ENCODE measurements at places on chromosomes 1 and 21.

DNA sequence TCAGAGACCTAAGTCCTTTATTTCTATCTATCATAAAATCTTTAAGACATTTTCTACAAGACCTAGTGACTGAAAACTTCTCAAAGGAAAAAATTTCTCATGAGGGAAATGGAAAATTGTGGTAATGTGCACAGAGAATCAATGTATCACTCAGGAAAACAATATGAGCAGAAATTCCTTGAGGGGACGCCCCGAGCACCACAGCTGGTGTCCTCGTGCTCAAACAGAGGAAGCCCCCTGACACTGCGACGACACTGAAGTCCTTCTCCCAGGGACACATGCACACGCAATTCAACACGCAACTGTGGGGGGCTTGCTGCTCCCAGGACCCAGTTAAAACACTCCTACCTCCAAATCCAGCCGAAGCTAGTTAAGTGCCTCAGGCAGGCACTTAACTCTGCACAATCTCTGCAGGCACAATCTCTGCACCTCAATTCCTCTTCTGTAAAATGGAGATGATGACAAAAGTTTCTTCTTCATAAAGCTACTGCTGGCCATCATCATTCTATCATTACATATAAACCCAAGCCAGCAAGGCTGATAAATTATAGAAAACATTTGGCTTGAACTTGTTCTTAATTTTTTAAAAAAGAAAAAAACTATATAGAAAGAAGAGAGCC, 16.0 kb downstream of the ZBTB17 start:
- DNase-seq: no peak

GRCh38 chr21:14010729-14011128, 200.0 kb downstream of the LIPI start:
- no peak for DNase-seq

- no peak for DNase-seq
These were observed 11.3 kb upstream of the SYT6 start for GRCh38 chr1:114164840-114165543.

DNA sequence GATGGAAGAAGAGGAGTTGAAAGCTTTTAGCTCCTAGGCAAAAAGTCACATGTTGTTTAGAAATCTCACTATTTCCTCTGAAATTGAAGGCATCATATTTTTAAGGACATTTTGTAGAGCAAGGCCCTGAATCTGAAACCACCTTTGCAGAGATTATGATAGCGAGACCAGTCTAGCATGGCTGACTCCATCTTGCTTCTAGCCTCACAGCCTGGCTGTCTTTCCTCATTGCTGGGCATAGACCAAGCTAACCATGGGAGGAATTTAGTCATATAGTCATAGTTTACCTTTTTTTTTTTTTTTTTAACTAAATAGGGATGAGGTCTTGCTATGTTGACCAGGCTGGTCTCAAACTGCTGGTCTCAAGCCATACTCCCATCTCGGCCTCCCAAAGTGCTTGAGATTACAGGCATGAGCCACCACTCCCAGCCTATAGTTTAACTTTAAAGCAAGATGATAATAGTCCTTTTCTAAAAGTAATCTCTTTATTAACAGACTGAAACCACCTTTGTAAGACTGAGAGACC, 42.2 kb upstream of the ZNF326 start:
- DNase-seq: no peak

DNA sequence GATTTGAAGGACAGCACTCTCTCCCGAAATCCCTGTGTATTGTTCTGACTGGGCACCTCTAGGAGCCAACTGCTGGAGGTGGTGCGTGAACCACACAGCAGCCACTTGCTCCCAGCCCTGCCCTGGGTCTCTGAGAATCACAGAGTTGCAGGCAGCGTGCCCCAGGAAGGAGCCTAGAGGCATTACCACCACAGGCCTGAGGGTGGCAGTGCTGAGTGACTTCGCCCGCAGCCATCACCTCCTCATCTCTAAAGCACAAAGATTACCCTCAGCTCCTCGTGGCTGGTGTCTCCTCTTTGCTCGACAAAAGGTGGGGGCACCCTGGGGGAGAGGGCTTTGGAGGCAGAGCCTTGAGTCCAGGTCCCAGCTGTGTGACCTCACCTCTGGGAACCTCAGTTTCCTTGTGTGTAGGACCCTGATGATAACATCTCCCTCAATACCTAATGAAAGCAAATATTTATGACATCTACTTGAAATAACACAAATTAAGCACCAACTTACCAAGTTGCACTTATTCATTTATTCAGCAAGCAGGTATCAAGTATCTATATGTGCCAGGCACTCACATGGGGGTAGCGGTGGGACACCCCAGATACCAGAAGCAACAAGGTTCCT, 86.3 kb downstream of the VWA5B1 start:
- DNase-seq: peak; percentile 52

DNA sequence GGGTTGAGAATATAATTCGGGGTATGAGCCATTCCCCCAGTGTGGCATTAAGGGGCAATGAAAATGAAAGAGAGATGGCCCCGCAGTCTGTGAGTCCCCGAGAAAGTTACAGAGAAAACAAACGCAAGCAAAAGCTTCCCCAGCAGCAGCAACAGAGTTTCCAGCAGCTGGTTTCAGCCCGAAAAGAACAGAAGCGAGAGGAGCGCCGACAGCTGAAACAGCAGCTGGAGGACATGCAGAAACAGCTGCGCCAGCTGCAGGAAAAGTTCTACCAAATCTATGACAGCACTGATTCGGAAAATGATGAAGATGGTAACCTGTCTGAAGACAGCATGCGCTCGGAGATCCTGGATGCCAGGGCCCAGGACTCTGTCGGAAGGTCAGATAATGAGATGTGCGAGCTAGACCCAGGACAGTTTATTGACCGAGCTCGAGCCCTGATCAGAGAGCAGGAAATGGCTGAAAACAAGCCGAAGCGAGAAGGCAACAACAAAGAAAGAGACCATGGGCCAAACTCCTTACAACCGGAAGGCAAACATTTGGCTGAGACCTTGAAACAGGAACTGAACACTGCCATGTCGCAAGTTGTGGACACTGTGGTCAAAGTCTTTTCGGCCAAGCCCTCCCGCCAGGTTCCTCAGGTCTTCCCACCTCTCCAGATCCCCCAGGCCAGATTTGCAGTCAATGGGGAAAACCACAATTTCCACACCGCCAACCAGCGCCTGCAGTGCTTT, 9.4 kb downstream of the PROX1 start:
- DNase-seq: no peak

DNA sequence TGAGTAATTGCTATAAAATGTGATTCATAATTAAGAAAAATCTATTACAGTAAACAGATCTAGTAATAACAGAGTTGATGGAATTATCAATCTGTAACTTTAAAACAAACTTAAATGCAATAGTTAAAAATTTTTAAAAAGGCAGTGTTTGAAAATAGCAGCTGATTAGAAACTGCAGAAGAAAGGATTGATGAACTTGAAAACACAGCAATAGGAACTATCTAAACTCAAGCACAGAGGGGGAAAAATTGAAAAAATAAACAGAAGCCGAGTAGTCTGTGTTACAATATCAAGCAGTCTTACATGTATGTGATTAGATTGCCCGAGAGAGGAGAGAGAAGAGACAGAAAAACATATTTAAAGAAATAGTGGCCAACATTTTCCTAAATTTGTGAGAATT, 569.0 kb upstream of the B3GALT2 start:
- no peak for DNase-seq

DNA sequence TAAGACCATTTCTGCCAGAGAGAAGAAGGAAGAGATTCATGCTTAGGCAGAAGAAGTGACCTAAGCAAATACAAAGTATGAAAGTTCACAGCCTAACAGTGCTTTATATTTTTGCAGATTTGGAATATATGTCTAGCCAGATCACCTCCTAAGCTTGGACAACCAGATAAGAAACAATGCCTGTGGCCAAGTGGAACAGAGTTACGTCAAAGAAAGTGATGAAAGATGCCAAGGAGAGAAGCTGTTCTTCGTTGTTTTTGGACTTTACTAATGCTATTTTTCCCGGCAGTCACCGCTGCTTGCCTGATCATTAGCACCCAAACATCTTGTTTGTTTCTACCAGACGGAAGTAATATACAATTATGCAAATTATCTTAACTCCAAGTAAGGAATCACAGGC, 489.2 kb upstream of the C1orf87 start:
- DNase-seq: no peak

DNA sequence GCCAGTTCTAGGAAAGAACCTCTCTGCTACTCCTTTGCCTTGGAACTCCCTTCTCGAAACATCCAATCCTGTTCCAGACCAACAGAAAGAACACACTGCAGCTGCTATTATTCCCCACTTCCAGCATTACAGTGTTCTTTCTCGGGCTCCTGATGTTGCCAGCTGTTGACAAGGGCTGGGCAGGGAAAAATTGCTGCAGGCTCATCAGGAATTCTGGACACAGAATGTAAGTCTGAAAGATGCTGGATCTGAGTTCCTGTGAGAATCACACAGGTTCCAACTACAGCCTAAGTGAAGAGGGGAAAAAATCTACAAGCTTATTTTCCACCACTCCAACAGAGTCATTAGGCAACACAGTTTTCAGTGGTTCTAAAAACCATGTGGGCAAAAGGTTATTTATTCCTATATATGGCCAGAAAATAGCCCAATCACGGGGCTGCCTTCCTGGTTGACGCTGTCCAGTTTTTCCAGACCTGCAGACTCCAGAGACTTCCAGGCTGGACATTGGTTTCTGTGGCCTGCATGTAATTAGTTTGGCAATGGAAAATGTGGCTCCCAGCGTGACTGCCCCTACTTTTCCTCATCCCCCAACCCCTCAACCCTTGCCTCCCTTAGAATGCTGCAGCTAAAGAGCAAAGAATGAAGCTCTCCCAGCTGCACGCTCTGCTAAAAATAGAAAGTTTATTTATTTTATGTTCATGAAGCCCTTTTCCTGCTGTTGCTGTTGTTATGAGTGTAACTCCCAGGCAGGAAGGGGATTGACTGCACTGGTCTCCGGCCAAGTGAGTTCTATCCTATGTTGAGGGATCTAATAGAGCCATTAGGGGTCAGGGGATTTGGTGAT, 8.3 kb upstream of the KIAA0040 start:
- peak; percentile 14 for DNase-seq

- DNase-seq: peak; percentile 64
These were observed 21.9 kb upstream of the NBL1 start for GRCh38 chr1:19622204-19622603.

DNA sequence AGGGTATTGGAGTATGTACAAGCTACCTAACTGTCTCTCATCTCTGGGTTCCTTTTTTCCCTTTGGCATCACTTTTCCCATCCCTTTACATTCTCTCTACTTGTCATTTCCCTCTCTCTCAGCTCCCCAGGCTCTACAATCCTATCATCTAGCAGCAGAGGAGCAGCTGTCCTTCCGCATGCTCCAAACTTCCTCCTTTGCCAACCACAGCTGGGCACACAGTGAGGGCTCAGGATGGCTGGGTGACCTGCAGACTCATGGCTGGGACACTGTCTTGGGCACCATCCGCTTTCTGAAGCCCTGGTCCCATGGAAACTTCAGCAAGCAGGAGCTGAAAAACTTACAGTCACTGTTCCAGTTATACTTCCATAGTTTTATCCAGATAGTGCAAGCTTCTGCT, 561 bp downstream of the CD1E start:
- DNase-seq: no peak

DNA sequence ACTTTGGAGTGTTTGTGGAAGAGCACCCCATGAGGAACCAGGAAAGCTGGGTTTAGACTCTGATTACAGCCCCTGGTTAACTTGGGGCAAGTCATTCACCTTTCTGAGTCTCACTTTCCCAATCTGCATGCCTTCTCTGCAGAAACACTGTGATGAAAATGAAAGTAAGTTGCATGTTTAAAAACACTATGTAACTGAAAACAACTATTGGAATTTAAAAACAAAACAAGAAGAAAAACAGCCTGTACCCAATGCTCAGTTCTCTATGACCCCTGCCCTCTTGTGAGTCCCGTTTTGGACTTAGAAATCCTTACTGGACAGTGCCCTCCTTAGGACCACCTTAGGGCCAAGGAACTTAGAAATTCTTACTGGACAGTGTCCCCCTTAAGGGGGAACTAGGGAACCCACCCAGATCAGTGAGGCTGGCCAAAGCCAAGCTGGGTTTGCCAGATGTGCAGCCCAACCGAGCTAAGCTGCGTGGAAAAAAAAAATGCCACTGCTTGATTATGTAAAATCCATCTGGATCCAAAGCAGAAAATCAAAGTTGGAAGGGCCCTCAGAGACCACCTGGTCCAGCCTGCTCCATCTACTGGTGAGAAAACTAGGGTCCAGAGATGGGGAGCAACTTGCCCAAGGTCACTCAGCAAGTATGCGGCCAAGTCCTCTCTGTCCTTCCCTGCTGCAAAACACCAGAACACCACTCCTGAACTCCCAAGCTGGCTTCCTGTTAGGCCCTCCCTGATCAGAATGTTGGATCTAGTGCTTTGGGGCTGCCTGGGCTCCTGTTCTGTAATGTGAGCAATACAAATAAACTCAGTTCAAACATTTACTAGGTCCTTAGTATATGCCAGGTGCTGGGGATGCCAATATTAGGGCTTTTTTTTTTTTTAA, 77.7 kb downstream of the MRPL37 start:
- DNase-seq: peak; percentile 17

DNA sequence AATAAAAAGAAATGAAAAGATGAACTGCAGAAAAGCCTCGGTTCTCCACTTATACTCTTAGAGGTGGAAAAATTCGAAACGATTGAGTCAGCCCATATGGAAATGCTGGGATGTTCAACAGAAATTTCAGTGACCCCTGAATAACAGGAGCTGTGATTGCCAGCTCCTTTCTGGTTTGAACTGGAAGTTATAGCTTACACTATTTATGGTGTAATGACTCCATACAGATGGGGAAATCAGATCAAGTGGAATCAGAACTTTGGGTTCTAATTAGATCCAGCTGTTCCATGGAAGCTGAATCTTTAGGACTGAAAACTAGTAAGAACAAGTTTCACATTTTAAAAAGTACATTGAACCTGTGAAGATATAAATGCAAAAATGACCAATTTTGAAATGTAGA, 569.3 kb upstream of the ZRANB2 start:
- peak; percentile 85 for DNase-seq

DNA sequence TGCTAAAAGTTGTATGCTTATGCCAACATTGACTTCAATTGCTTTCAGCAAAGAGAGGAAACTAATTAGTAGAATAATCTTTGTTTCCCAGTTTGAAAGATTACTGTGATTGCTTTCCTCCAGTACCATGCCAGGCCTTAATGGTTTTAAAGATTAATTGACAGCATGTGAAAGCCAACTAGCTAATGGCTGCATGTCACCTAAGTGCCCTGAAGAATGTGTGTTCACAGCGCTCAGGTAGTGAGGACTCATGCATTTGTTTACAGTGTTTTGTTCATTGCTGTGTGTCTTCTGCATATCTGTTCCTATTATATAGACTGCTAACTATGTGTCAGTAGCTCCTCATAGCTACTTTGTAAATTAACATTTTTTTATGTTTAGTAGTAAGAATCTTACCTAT, 335.6 kb downstream of the LRRIQ3 start:
- no peak for DNase-seq

DNA sequence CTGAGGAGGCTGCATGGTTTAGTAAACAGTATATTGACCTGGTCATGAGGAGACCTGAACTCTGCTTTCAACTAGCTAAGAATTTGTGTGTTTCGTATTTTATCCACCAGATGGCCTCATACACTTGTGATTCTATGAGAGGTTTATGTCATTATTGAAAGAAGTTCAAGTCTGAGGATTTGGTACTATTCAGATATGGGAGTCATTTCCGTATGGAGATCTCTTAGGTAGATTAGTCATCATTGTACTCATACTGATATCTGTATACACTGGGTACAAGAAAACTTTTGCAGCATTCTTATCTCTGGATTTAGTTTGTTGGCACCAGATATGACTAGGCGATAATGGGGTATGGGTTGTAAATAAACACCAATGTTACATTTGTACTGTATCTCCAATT, 26.6 kb downstream of the ATF6 start:
- peak; percentile 92 for DNase-seq
